ENCODE measurements at places on chromosomes 5 and 9. TPM values are rescaled to one million over a fixed set of nuclear protein-coding genes. Genes with fewer than 3 reads are reported as not detected.

GFPT2 gene
- 2.7 TPM for total RNA-seq

ARID3C gene
- not detected for total RNA-seq

REEP5 gene
- 18.5 TPM for total RNA-seq

FOXD4L4 gene
- total RNA-seq = not detected

MAP1B gene
- total RNA-seq = 45.2 TPM

RALGPS1 gene
- 0.37 TPM for total RNA-seq

FAXDC2 gene
- total RNA-seq = 0.54 TPM
